ENCODE measurements at places on chromosomes 13 and 19.

GRCh38 chr13:46656786-46657185, 103.8 kb downstream of the LRCH1 start:
- DNase-seq, result no peak

DNA sequence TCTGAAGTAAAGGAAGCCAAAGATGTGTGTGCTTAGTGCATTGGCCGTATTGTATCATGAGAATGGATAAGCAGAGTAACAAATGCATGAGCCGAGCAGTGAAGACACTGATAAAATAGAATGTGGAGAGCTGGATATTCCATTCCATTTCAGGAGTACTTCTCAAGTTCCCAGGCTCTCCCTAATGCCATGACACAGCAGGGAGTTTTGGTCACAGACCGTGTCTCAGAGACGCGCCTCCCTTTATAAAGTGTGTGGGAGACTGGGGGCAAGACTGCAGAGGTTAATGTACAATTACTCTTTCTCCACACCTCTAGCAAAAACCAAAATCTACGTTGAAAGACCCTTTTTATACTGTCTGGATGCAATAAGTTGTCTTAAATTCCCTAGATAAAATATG, 575.6 kb downstream of the EFNB2 start:
- no peak for DNase-seq

DNA sequence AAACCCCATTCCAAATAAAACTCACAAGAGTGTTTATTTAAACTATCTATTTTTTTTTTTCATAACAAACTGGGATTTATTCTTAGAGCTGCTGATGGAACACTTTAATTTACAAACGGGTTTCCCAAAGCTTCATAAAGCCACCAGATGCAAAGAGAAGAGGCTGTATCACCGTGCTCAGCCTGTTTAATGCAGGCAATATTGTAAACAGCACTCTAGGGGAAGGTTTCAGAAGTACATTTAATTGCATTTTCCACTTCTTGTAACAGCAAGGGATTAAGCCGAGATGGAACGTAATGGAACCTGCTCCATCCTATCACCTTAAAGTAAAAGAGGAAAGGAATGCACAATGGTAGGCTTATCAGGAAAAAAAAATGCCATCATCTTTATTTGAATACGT, 550.6 kb upstream of the ARGLU1 start:
- no peak for DNase-seq

DNA sequence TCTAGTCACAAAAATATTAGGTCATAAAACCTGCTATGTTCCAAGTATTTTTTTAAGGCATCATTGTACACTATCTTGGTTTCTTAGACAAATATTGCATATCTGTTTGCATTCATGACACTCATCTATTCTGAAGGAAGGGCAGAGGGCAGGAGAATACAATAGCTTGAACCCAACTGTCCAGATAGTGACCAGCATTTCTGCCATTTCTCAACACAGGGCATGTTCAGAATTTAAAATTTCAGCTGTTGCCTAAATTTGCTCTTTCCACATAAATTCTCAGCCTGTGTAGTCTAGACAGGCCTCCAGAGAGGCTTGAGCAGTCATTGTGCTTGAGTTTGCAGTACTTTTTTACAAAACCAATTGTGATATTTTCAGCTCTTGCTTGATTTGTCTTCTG, 119.5 kb downstream of the ZAR1L start:
- no peak for DNase-seq

DNA sequence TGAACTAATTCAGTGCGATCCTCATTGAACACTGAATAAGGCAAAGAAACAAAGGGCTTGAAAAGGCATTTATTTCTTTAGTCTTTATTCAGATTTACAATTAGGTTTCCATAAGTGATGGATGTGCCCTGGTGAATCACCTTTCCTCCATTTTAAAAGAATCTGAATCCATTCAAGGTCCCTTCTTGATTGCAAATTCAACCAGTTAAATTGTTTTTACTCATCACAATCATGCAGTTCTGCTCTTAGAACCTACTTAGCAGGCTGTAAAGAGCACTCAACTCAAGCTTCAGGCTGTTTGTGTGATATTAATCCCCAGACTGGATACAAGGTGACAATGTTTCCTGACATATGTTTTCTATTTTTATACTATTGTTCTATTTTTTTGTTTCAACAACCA, 321.0 kb downstream of the TBC1D4 start:
- DNase-seq, result no peak

DNA sequence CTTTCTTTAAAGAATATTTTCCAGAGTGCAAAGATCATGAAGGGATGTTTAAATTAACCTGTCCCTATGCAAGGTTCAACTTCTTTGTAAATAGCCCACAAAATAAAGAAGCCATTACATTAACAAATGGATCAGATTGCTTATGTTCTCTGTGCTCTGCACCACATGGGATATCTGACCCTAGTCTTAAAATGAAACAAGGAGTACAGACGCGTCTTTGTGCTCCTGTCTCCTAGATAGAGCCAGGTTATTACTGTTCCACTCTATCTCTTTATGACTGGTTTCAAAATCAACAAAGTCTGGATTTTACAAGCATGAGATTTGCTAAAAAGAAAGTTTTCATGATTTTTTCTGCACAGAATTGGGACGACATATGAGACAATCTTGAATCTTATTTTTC, 339.4 kb downstream of the KLF12 start:
- no peak for DNase-seq

DNA sequence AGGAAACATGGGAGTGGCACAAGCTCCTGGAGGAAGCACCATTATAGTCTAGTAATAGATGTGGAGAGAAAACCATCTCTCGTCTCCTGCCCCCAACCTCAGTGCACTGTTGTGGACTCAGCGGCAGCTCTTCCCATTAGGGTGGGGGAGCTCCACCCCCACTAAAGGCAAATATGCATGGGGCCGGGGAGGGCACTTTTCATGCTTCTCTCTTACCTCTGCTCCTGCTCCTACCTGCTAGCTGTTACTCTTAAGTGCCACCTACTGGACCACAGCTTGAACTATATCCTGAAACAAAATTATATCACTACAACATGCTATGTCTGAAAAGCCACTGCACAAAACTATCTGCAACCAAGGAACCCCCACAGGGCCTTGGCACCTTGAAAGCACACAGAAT, 112.6 kb upstream of the DACH1 start:
- no peak for DNase-seq

DNA sequence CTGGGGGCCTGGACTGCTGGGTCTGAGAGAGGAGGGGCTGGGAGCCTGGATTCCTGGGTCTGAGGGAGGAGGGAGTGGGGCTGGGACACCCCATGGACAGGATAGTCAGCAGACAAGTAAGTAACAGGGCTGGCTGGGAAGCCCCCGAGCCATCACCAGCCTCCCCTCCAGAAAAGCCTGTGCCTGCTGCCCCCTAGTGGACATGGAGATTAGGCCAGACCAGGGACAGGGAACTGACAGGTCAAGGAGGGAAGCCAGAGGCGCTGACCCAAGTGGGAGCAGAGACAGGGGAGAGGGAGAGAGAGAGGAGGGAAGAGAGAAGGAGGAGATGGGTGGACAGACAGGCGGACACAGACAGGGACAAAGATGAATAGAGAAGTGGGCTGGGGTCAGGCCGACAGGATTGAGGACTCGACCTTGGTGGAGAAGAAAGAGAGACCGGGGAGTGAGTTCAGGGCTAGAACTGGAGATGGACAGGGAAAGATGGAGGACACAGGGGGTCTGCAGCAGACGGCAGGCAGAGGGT, 6.7 kb upstream of the ERFL start:
- DNase-seq, result peak; percentile 48

DNA sequence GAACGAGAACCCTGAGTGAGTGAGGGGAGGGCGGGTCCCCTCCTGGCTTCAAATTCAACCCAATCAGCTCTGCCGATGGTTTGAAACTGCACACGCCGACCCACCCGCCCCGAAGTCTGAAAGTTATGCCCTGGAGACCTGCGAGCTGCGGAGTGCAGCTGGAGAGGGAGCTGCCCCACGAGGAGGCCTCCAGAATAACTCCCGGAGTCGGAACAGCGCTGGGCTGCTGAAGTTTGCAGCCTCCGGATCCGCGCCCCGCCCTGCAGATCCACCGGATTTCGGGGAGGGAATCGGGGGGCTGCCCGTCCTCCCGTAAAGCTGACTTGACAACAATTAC, 7.0 kb downstream of the POU4F1 start:
- DNase-seq, result no peak

DNA sequence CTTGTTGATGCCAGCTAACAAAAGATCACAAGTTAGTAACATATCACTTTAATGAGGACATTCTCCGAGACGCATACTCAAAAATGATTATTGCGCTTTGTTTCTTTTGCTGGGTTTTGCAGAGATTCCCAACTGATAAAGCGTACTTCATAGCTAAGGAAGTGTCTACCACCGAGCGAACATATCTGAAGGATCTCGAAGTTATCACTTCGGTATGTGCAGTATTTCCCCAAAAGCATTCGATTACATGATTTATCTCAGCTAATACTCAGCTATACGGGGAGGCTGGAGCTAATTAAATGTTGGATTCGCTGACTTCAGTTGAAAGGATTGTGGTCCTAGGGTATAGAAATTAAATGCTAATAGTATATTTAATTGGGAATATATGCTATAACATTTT, 166.3 kb downstream of the STK24 start:
- no peak for DNase-seq

- DNase-seq, result no peak
Observed at GRCh38 chr13:56700324-56700723, 440.4 kb upstream of the PRR20A start.

GRCh38 chr13:113258321-113259054, 38.6 kb upstream of the LAMP1 start:
- DNase-seq, result no peak

GRCh38 chr13:36913463-36913862, 6.6 kb downstream of the SMAD9 start:
- DNase-seq, result no peak

GRCh38 chr19:15737722-15738121, at the start of gene OR10H3:
OR10H3 (plus strand) TSS chr19:15737985; CDS start chr19:15741393, 3,408 bp downstream.
- no peak for DNase-seq

DNA sequence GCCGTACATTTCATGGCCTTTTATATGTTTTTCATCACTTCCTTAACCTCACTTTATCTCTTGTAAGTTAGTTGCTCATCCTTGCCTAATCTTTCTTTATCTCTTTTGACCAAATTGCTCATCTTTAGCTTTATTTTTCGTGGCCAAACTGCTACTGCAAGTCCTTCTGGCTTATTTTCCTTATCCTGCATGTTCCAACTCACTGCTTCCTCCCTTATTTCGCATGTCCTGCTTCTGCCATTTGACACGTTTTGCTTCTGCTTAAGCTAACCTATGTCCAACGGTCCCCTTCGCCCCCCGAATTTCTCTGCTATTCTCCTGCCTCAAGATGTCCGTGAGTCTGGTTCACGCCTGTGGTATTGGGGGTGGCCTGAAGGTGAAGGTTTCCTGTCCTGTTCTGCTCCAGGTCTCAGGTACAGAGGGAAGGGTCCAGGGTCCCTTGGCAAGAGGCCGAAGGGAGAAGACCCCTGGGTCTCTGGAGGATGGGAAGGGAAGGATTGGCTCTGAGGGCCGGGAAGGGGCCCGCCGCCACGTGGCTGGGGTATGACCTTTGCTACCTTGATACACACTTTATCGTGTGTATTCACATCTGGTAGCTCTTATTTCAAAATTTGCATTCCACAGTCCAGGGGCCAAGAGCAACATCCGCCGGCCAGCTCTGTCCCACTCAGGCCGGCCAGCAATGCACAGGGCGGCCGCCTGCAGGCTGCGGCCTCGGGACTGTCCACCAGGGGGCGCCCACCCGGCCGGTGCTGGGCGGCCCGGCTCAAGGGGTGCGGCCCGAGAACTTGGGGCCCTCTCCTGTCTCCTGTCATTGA, 2.9 kb upstream of the C19orf85 start:
- peak; percentile 75 for DNase-seq

DNA sequence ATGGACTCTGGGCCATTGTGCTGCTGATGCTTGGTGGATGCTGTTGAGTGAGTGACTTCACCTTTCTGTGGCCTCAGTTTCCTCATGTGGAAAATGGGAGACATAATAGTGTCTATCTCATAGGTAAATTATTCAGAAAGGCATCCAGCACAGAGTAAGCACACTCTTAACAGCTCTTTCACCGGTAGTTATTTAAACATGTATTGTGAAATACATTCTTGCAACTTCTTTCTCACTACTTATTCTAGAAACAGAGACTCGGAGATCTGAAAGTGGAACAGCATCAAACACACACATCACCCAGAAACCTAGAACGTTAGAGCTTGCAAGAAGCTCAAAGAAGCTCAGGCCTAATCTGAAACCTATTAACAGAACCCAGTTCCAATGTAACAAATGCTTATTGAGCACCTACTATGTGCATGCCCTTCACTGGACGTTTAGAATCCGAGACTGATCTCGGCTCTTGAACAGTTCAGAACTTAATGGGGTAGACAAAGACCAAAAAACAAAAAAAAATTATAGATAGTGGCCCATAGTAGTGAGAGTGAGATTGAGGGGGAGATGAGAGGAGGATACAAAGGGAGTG, 4.1 kb downstream of the ZSWIM9 start:
- no peak for DNase-seq

DNA sequence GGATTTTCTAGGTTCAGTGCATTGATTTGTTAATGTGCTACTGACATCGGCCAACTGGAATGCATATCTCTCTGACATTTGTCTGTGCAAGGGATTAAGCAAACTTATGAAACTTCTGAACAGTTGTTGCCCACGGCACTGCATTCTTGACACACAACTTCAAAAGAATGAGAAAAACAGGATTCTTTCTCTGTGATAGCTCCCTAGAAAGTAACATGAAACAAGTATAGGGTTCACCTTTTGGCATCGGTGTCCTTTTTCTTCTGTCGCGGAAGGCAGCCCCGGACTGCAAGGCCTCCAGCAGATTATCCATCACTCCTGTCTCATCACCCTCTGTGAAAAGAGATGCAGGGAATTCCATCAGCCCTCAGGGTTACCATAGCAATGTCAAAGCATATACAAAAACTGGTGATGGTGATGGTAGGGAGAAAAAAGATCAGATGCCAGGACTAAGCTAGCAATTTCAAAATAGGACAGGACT, 389.2 kb downstream of the DIAPH3 start:
- DNase-seq, result peak; percentile 63

- no peak for DNase-seq
Observed at GRCh38 chr13:48879432-48879831, 96.3 kb upstream of the FNDC3A start.

- DNase-seq, result no peak
Observed at GRCh38 chr13:106744516-106744915, 176.6 kb upstream of the ARGLU1 start.

DNA sequence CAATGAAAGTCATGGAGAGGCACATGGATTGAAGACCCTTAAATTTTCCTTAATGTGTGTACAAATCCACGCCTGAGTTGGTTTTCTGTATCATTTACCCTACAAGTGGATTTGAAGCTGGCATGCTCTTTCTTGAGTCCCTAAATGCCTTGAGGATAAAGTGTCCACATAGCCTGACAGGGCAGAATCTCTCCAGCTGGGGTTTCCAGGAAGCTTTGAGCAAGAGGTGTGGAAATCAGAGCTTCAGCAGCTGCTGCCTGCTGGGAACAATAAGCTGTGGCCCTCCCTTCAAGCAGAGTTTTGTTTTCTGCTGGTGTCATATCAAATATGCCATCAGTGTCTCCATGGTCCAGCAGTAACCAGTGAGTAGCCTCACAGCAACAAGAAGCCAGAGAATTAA, 120.3 kb upstream of the SERTM1 start:
- no peak for DNase-seq
